T47D (cell line): ENCODE measurements at places on chromosomes 16 and 17.

DNA sequence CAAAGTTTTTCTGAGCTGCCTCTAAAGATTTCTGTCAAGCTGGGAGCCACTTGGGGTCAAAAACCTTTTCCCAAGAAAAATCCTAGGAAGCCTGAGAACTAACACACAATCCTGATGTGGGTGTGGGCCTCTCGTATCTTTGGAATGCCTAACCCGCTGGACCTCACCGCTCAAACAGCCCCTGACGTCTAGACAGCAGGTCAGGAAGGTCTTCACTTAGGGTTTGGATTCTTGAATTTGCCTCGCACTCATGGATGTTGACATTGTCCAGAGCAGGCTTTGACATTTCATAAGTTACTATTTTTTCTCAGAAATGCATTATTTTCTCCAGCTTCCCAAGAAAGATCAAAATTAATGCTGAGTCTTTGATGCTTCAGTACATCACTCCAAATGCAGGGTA, 18.9 kb downstream of the TEX2 start:
- DNase-seq = no peak

GRCh38 chr16:9406038-9406712, 314.7 kb downstream of the HAPSTR1 start:
- no peak for DNase-seq

DNA sequence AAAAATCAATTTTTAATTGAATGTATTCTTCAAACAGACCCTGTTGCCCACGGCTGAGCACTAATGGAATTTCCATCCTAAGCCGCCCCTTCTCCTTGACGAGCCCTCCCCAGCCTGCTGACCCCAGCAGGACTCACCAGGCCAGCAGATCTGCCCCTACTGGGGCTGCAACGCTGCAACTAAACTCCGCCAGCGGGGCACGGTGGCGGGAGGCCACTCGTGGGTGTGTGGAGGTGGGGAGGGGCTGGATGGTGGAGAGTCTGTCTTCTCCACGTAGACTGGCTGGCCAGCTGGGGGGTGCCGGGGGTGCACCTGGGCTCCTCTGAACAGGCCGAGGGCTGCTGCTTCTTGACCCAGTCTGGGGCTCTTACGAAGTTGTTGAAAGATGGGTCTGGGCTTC, 67.8 kb downstream of the ENGASE start:
- DNase-seq = no peak

GRCh38 chr17:4130715-4131114, 12.1 kb downstream of the ZZEF1 start:
- DNase-seq = no peak
